AG04449 (cell line): ENCODE measurements at places on chromosomes 5 and 9.

GRCh38 chr9:93091453-93092081, 4.5 kb upstream of the CARD19 start:
- peak; percentile 52 for DNase-seq

DNA sequence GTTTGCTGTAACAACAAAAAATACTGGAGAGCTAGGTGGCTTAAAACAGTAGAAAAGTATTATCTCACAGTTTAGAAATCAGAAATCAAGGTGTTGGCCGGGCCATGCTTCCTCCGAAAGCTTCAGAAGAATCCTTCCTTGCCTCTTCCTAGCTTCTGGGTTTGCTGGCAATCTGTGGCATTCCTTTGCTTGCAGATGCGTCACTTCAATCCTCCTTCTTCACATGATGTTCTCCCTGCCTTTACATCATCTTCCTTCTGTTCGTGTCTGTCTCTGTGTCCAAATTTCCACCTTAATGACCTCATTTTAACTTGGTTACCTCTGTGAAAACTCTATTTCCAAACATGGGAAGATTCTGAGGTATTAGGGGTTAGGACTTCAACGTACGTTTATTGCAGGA, 90.4 kb upstream of the CHD1 start:
- no peak for DNase-seq

GRCh38 chr9:31854187-31854586, 530.3 kb upstream of the ACO1 start:
- no peak for DNase-seq

DNA sequence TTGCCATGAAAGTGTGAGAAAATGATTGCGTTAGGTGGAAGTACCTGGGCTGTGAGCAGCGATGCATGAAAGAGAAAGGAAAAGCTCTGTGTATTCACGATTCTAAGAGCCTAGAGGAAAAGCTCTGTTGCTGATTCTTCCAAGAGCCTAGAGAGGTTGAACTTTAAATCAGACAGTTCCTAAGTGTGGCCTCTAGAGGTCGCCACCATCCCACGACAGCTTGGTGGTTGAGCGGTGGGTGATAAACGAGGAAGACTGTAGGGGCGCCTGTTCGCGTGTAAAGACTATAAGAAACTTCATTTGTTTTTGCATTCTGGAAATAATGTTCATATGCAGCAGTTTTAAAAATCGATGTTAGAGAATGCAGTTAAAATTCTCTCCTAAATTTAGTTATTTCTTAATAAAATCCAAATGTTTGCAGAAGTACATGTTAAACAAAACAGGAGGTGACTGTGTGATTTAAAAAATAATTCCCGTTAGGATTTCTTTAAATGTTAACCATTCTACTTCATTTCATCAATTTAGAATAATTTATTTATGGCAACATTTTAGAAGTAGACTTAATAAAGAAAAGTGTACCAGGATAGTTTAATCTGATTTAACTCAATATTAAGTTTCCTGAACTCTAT, 107.7 kb downstream of the TENT4A start:
- DNase-seq, result no peak

GRCh38 chr9:29150606-29151005, 1577.3 kb upstream of the C9orf72 start:
- DNase-seq, result no peak

GRCh38 chr5:14261856-14262611, 118.9 kb downstream of the TRIO start:
- DNase-seq, result no peak

DNA sequence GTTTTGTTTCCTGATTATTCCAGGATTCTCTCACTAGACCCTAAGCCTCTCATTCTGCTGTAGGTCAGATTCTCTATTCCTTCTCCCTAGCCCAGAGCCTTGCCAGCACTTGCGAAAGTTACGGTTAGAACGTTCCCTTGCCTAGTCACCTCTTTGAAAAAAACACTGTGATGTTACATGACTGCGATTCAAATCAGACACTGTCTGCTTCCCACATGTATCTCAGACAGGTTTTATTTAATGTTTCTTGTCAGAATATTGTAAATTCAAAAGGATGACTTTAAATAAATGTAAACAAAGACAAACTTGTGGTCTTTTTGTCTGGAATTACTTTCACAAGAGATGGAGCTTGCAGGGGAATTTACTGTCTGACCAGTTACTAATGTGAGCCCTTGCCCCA, 116.5 kb upstream of the OTULINL start:
- no peak for DNase-seq

GRCh38 chr9:137987244-137988030, 109.9 kb downstream of the CACNA1B start:
- DNase-seq, result no peak

DNA sequence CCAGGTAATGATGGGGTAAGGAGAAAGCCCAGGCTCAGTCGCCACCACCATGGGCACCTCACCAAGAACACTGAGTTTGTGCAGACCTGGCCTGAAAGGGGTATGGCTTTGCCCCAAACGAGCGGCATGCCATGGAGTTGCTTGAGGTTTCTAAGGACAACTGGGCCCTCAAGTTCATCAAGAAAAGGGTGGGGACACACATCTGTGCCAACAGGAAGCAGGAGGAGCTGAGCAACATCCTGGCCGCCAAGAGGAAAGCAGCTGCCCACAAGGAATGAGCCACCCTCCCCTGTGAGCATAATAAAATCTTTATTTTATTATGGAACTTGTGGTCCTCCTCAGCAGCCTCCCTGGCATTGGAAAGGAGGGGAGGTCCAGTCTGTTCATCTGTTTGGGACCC, 23.8 kb downstream of the CD14 start:
- DNase-seq, result no peak

GRCh38 chr5:6746244-6746643, 33.0 kb downstream of the TENT4A start:
- DNase-seq, result no peak

- no peak for DNase-seq
Observed at GRCh38 chr9:124365036-124365435, 50.2 kb downstream of the PSMB7 start.

DNA sequence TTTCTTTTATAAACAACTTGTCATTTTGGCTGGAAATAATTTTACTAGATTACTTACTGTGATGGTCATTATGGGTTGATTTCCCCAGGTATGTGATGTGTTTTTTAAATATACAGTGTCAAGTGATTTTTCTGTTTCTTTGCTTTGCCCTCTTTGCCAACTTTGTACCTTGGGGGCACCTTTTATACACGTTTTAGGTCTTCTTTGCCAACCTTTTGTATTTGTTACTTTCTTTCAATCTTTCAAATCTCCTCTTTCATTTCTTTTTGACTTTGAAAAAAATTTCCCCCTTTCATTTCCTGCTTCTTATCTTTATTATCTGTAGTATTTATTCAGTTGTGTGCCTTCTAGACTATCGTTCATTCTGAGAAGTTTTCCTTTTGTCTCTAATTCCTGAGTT, 65.4 kb upstream of the DHFR start:
- DNase-seq, result no peak

- no peak for DNase-seq
Observed at GRCh38 chr5:81579262-81579924, 171.5 kb downstream of the SSBP2 start.

DNA sequence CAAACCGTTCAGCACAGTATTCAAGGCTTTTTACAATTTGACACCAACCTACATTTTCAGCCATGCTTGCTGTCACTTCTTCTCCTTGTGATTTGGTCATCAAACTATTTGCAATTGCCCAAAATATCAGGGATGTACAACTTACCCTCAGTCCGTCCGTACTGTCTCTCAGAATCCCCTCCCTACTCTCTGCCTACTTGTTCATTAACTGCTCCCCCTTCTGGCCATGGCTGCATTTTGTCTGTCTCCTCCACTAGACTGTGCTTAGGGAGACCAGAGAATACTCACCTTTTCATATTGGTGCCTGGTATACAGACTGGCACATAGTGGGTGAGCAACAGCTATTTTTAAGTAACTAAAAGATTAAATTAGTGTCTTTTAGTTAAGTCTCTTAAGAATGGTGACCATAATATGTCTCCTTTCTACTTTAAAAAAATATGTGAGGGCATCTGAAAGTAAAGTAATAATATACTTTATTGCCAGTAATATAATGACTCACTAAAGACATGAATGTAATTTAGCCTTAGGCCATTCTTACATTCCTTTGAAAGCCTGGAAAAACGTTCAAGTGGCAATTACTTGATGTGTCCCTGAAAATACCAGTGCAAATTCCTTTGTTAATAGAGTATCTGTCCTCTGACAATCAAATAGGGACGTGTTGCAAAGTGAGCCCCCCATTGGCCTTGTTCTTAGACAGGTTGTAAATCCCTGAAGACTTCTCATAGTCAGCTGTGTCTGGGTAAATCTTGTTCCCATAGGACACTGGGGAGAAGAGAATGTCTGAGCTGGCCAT, 27.8 kb downstream of the PRLR start:
- DNase-seq, result no peak

DNA sequence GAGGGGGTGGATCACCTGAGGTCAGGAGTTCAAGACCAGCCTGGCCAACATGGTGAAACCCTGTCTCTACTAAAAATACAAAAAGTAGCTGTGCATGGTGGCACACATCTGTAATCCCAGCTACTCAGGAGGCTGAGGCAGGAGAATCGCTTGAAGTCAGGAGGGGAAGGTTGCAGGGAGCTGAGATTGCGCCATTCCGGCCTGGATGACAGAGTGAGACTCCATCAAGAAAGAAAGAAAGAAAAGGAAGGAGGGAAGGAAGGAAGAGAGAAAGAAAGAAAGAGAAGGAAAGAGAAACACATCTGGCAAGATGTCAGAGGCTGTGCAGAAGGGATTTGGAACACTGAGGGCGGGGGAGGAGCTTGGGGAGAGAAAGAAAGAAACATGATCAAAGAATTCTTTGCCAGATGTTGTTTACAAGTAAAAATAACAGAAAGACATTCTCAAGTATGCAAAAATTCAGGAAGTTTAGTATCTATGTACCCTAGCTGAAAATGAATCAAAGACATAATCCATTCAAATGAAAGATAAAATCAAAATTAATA, 93.7 kb downstream of the AK8 start:
- no peak for DNase-seq

GRCh38 chr5:135477613-135478066, 25.5 kb upstream of the TIFAB start:
- DNase-seq, result no peak

DNA sequence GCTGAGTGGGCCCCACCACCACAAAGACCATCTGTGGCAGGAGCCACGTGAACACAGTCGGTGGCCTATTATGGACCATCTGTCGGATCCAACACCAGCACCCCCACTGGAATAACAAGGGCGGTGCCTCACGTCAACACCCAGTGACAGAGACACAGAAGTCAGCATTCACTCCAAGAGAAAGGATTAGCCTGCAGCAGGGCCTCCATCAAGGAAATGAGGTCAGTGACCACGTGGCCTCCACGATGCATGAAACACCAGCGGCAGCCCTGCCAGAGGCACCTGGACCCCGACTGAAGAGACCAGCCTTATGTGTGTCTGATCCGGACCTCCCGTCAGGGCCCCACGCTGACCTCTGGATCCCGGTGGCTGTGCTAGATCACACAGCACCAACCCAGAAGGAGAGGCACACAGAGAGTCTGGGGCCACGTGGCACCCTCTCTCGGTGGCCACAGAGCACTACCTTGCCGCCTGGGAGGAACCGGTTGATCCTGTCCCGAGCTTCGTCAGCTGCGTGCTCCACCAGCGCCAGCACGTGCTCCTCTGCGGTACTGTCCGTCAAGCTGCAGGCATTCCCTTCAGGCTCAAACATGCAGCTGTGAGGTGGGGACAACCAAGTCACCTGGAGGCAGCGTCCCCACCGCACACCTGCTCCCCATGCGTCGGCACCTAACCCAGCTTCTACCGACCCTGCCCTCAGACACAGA, 9.0 kb downstream of the BRD9 start:
- DNase-seq, result no peak

GRCh38 chr9:14533867-14534640, 159.2 kb downstream of the ZDHHC21 start:
- DNase-seq, result no peak
